Activated CD4-positive, alpha-beta T cell treated with anti-CD3 and anti-CD28 coated beads for 24 hours (primary cell): ENCODE measurements at places on chromosomes 3 and 15.

- no peak for DNase-seq
Observed at GRCh38 chr15:41207687-41208448, 22.7 kb downstream of the EXD1 start.

DNA sequence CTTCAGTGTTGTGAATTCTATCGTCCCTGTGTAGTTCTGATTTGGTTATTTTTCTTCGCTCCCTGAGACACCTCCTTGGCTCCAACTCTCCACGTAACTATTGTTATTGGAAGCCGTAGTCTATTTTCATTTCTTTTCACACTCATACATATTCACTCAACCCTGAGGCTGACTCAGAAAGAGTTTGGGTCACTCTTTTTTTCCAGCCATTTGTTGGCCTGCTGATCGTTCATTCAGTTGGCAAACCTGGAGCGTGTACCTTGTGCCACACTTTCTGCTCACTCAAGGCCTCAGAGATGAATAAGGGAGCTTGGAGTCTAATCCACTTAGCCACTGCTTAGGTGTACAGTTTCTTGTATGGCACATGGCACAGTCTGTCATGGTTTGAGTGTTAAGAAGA lies 22.4 kb downstream of the GYG1 start:
- DNase-seq: no peak

GRCh38 chr3:21117370-21117769 lies 633.6 kb downstream of the ZNF385D start:
- no peak for DNase-seq

GRCh38 chr3:78761126-78761525 lies 1006.7 kb downstream of the ROBO1 start:
- no peak for DNase-seq

DNA sequence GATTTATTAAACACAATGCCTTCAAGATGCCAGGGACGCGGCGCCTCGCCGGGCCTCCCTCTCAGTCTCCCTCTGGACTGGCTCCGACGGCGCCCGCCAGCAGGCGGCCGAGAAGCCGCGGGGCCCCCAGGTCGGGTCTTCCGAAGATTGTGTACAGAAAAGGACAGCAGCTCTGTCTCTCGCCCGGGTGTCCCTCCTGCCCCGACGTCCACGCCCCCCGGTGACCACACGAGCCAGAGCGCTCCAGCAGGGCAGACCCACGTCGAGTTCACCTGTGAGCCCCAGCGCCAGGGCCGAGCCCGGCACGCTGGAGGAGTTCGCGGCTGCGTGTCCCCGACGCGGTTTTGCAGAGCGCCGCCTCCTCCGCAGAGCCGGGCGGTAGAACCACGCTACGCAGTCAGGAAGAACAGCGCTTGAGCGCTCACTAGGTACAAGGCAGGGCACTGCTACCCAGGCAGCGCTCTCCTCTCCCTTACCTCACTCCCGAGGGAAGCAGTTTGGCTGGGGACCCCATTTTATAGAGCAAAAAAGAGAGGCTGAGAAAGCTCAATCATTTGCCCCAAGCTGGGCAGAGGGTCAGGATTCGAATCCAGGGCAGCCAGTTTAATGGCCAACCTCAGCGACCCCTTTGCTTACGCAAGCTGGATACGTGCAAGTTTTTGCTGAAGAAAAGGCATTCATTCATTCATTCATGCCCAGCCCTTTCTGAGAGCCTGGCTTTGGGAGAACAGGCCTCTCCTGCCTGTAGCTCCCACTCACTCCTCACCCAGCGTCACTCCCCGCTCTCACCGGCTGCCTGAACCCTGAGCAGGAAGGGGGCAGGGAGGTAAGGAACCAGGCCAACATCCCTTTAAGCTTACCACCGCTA lies 3.0 kb upstream of the TLE3 start:
- peak; percentile 48 for DNase-seq

DNA sequence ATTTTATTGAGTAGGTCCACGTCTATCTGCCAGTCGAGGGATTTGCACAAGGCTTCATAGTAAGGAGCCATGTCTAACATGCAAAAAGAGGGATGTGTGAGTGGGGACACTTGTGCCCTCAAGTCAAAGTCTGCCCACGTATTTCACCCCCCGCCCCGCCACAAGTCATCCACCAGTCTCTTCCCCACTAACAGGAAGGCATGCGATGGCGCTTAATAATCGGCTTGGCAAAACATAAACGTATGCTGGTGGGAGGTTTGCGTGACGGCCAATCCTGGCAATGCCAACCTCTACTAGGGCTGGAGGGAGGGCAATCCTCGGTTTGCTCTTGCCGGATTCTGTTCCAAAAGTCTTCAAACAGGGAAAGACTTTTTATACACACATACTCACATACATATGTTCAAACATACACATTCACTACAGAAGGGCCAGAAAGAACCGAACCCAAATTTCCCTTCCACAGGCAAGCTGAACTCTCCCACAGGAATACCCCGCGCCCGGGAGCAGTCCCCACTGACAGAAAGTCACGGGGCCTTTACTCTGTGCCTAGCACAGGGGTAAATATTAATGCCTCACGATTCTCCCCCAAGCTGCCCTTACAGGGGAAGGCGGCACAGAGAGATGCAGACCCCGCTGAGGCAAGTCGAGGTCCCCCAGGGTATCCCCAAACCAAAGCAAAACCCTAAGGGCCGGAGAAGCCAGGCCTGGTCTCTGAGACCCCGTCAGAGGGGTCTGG lies 675 bp downstream of the PSMD6 start:
- no peak for DNase-seq

DNA sequence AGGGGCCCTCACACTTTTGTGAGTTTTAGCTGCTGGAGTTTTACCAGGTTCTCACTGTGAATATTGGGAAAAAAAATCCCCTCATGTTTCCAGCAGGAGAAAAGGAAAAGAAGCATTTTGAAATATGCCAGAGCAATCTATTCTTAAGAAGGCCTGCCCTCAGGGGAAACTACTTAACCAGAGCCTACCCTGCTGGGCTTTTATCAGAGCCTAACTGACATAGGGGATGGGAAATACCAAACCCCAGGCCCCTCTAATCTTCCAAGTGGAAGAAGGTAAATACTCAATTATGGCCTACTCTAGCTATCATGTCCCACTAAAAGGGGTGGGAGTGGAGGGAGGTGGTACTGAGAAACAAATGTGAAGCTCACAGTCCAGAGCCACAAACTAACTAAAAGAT lies 68.7 kb upstream of the NMNAT3 start:
- DNase-seq: no peak

GRCh38 chr3:148943506-148944205 lies 47.7 kb upstream of the GYG1 start:
- no peak for DNase-seq

DNA sequence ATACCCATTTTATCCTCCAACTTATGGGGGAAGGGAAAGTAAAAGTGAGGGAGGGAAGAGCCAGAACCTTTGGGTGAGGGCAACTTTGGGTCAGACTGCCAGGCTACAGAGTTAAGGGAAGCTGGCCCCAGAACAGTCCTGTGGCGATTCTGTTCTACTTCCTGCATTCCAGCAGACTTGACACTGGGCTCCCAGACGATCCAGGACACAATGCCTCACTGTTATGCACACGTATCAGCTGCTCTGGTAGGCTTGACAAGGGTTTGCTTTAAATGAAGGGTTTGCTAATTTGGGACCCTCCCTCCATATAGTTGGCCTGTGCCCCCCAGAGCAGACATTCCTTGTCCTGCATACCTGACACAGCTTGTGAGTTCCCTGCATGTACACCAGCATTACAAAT lies 10.7 kb downstream of the GORASP1 start:
- DNase-seq: no peak

DNA sequence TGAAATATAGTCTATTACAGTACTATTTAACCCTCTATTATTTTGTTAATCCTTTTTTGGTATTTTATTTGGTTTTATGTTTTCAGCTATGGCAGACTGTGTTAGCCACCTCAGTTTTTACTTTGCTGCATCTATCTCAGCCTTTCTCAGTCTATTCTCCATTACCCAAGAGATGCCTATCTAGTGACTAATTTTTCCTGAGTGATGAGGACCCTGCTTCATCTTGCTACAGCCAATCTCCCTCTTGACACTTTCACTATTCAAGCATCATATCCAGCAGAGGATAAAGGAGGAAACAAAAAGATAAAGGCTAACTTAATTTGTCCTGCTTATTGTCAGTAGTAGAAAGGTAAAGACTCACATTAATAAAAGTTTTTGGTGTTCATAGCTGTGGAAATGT lies 141.8 kb upstream of the NECTIN3 start:
- no peak for DNase-seq
